ENCODE measurements at places on chromosomes 13 and 19.

GRCh38 chr19:339262-339887 is 5.2 kb downstream of the MIER2 start:
- DNase-seq = no peak

DNA sequence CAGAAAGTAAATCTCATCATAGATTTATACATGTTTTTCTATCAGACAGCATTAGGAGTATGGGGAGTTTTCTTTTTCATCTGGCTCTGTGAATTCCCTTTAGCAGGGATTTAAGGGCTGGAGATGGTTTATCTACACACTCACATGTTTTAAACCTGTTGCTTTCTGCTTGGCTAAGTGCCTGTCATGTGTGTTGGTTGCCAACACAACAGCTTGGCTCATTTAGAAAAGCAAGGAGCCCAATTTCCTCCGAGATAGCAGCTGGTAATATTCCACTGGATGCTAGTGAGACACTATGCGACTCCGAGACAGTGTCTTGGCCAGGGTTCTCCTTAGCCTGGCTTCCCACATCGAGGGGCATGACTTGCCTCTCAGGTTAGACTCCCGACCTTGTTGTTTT is 83.3 kb downstream of the KLF5 start:
- DNase-seq = no peak

GRCh38 chr13:95677564-95678266 is 776 bp downstream of the DNAJC3 start:
- DNase-seq = no peak

GRCh38 chr19:6352381-6353165 is 8.8 kb upstream of the CLPP start:
- DNase-seq = no peak

DNA sequence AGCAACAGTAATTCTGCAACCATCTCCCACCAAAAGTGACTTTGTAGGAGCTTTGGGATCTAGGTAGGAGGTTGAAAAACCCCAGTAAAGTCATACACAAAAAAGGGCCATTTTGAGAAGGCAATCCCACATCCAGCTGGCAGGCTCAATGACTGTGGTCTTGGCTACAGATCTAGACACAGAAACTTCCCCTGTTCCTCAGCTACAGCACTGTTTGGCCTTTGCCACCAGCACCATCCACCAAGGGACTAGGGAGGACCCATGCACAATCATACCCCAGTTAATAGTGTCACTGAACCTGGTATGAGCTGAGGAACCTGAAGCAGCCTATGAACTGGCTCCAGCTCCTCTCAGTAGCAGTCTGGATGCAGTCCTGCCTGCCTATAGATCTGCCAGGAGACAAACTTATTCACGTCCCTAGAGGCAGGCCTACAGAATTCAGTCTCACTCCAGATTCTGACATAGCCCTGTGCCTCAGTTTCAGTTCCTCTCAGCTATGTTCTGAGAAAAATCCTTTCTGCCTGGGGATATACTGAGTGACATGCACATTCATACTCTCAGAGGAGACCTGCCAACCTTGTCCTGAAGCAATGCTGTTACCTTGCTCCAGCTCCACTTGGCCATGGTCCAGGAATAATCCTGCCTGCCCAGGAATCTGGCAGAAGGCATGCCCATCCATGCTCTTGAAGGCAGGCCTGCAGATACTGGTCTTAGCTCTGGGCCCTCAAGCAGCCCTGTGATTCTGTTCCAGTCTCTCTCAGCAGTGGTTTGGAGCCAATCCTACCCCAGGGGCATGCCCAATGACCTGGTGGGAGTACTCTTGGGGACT is 2048.3 kb upstream of the PCDH20 start:
- no peak for DNase-seq

DNA sequence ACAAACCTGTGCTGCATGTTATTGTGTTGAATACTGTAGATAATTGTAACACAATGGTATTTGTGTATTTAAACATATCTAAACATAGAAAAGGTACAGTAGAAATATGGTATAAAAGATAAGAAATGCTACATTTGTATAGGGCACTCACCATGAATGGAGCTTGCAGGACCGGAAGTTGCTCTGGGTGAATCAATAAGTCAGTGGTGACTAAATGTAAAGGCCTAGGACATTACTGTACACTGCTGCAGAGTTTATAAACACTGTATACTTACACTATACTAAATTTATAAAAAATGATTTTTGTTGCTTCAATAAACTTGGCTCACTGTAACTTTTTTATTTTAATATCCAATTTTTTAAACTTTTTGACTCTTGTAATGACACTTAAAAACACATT is 34.4 kb downstream of the LMO7 start:
- no peak for DNase-seq

DNA sequence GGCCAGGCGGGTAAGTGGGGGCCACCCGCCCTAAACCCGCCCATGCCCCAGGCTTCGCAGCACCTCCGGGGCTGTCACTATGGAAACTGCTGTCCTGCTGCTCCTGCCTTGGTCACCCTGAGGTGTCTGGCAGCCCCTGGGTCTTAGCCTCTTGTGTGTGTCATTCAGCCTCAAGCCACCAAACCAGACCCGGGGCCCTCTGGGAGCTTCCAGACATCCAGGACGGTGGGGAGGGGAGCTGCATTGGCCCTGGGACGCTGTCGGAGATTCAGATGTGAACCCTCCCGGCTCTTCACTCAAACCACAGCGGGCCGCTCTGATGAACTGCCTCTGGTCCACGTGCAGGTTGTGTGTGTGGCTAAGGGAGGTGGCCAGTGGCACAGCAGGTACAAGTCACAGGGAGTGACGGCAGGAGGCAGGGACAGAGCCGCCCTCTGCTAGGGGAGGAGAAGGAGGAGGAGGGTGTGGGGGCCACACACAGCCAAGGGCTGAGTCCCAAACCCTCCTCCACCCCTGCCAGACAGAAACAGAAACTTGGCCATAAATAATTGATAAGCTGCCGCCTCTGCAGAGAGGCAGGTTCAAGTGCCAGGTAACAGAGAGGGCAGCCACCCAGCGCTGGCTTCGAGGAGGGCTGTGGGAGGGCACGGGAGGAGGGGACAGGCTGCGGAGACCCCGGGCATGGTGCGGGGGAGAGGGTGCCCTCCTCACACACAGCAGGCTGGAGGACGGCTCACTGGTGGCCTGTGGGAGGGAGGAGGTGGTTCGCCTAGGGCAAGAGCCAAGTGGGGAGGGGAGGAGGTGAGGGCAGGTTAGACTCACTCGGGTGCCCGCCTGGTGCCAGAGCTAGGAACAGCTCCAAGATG is 8.0 kb downstream of the NANOS3 start:
- DNase-seq = no peak

DNA sequence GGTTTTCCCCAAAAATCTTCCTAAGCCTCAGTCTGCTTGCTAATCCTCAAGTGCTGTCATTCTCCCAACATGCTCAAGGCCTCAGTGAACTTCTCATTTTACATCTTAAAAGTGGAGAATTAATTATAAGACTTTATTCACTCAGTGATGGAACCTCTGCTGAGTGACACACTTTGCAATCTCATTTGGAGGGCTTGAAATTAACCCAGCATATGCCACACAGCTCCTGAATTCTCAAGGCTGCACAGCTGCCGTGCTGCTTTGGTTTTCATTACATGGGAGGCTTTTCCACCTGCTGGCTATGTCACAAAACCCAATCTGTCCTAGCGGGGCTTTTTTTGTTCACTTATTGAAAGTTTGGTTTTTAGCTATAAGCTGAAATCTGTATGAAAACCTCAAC is 28.3 kb upstream of the SERPINE3 start:
- no peak for DNase-seq

DNA sequence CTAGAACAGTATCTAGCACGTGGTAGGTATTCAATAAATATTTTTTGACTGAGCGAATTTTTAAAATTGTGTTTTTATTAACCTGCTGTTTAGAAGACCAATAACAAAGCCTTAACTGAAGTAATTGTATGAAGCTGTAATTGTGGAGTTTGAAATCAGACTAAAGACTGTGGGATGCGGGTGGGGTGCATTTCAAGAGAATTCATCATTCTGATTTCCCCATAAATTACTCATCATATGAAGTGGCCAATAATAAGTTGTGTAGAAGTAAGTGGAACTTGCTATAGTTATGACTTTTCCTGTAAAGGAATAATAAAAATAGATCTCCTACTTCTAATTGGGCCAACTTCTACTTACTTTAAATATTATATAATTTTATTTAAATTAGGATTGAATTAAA is 449.3 kb downstream of the PCDH9 start:
- no peak for DNase-seq

GRCh38 chr19:42155796-42156195 is 23.6 kb upstream of the POU2F2 start:
- DNase-seq = no peak

DNA sequence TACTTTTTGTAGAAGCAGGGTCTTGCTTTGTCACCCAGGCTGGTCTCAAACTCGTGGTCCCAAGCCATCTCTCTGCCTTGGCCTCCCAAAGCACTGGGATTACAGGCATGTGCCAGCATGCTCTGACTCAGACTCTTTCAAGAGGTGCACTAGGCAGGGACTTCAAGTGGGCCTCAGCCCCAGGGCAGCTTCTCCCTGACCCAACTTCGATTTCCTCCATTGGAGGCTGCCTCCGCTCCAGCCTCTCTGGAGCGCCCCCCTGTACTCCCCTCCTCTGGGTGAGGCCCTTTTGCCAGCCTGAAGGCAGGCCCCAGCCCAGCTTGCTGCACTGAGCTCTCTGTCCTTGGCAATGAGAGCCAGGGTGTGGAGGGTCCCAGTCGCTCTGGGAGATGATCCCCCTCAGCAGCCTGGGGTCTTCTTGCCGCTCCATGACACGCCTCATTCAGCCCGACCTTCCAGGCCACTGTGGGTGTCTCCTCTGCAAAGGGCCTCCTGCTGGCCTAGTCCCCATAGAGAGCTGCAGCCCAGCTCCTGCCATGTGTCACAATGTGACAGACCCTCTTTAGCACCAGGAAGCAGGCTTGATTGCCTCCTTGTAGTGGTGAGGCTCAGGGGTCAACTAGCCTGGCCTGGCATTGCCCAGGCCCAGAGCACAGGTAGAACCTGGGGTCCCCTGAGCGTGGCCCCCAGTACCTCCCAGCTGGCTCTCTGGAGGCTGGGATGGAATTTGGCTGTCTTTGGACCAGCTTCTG is 16.4 kb downstream of the CARM1 start:
- no peak for DNase-seq

DNA sequence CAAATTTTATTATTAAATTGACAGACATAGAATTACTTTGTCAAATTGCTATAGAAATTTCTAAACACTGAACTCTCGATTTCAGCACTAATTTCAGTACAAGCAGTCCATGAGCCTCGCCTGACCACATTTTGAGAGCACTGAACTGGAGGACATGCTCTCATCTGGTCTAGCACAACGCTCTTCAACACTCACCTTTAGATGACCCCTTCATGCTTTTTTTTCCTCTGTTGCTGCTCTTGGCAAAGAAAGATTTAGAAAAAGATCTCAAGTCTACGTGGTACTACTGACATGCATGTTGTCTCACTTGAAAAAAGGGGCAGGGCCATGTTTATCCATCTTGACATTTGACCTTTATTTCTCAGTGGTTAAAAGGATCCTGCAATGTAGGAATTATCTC is 981.5 kb downstream of the DIAPH3 start:
- no peak for DNase-seq

- DNase-seq = no peak
These were observed 61.0 kb downstream of the EDNRB start for GRCh38 chr13:77857531-77858209.

DNA sequence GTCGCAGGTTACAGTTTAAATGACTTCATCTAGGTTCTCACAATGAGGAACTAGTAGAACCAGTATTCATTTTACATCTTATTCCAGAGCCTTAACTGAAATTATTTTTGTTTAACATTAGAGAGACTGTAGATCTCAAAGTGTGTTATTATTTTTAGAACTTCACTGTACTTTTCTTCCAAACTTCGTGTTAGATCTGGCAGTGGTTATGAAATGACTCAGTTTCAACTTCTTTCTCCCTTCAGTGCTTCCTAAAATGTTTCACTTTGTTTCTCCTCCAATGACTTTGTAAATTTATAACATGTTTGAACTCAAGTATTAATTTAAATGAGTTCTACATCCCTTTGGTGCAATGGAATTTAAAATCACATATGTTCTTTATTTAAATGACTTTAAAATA is 139.3 kb downstream of the PCDH9 start:
- no peak for DNase-seq

DNA sequence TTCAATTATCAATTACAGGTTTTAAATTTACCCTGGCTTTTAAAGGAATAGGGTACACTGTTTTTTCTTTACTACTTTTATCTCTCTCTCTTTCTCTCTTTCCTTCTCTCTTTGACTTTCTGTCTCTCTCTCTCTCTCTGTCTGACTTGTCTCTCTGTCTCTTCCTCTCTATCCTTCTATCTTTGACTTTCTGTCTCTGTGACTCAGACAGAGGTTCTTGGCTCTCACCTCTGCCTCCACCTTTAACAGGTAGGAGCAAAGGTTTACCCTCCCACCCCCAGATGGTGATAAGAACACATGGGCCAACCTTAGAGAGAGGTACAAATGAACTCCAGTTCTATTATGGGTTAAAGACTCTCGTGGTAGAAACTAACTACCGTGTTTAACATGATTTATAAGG is 20.3 kb upstream of the FAM124A start:
- no peak for DNase-seq

DNA sequence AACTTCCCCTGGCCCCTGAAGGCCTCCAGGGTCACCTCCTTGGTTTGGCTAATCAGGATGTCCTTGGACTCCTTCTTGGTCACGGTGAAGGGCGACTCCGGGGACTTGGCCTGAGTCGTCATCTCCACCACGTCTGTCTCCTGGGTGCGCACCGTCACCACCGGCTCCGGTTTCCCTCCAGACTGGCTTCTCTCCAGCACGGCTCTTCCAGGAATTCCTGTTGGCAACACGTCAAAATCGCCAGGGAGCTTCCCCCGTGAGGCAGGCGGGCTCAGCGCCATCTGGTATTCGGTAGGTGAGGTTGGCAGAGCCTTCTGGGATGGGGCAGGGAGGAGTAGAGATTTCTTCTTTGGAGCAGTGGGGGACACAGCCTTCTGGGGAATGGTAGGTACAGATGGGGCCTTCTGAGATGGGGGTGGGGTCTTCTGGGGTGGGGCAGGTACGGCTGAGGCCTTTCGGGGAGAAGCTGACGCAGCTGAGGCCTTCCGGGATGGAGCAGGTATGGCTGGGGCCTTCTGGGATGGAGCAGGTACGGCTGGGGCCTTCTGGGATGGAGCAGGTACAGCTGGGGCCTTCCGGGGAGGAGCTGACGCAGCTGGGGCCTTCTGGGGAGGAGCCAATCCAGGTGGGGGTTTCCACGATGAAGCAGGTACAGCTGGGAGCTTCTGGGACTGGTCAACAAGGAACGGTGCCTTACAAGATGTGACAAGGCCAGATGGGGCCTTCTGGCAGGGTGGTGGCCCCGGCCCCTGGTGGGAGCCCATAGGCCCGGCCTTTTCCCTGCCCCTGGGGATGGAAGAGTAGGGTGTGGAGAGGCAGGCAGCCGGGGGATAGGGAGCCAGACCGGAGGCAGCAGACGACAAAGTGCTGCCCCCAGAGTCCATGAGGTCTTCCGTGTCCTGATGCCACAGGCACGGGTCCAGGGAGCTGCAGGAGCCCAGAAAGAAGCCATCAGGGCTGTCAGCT is 3.8 kb downstream of the GARIN5B start:
- DNase-seq = no peak
